Adrenal gland (tissue), 19 donors: ENCODE measurements at places on chromosomes 11 and 22. TPM values are rescaled to one million over a fixed set of nuclear protein-coding genes. Genes with fewer than 3 reads are reported as not detected.

- H3K27me3 ChIP-seq = no peaks in the 10 kb centered on the region
- no peak for DNase-seq
- peaks cover 4% of the 10 kb centered on the region for H3K4me1 ChIP-seq
- no peak overlapping the region for H3K27ac ChIP-seq
- no peaks in the 10 kb centered on the region for H3K36me3 ChIP-seq
- no peak overlapping the region for H3K4me3 ChIP-seq
These were observed 7.3 kb downstream of the C11orf97 start for GRCh38 chr11:94519478-94520084.

DNA sequence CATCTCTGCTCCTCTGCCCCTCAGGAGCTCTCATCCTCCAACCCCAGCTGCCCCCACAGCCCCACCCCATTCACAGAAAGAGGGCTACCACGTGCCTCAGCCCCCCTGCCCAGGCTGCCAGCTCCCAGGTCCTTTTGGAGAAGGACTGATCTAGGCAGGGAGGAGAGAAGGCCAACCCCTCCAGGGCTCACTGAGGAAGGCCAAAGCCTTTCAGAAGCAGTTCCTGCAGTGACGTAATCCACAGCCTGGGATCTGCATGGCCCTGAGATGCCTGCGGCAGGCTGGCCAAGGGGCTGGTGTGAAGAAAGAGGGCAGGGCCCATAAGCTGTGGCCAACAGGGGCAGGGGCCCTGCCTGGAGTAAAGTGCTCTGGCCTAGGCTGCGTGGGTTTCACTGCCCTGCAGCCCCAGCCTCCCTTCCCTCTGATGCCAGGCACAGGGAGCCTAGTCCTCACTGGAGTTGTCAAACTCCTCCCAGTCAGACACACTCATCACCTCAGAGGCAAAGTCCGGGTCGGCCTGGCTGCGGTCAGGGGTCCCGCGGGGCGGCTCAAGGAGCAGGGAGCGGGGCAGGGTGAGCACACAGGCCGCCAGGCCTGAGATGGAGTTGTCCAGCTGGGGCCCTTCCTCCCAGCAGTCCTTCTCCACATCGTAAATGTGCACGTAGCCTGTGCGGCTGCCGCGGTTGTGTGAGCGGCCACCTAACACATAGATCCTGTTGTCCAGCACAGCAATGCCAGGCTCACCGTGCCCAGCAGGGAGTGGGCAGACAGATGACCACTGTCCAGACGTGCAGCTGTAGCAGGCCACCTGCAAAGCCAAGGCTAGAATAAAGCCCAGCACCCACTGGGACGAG lies 4.2 kb upstream of the SCARF2 start:
- peaks cover 10% of the 10 kb centered on the region for H3K4me1 ChIP-seq
- H3K4me3 ChIP-seq = no peak overlapping the region
- peak; percentile 60 for DNase-seq
- H3K27me3 ChIP-seq = peaks cover 4% of the 10 kb centered on the region
- no peaks in the 10 kb centered on the region for H3K36me3 ChIP-seq

- H3K27me3 ChIP-seq = no peaks in the 10 kb centered on the region
- H3K36me3 ChIP-seq = no peaks in the 10 kb centered on the region
- no peak overlapping the region for H3K27ac ChIP-seq
- H3K4me1 ChIP-seq = no peaks in the 10 kb centered on the region
- DNase-seq = no peak
These were observed 13.2 kb upstream of the AIFM3 start for GRCh38 chr22:20953668-20954500.

- H3K4me3 ChIP-seq = no peak overlapping the region
- H3K27ac ChIP-seq = no peak overlapping the region
- no peaks in the 10 kb centered on the region for H3K4me1 ChIP-seq
- H3K36me3 ChIP-seq = peaks cover 41% of the 10 kb centered on the region
These were observed 5.2 kb upstream of the SUSD2 start for GRCh38 chr22:24176040-24176439.

- no peak overlapping the region for H3K27ac ChIP-seq
- H3K27me3 ChIP-seq = no peaks in the 10 kb centered on the region
- no peaks in the 10 kb centered on the region for H3K4me1 ChIP-seq
These were observed 425.7 kb downstream of the NTM start for GRCh38 chr11:131796089-131796488.

- DNase-seq = no peak
- no peaks in the 10 kb centered on the region for H3K36me3 ChIP-seq
- no peaks in the 10 kb centered on the region for H3K27me3 ChIP-seq
- no peaks in the 10 kb centered on the region for H3K4me1 ChIP-seq
These were observed 12.7 kb upstream of the POLD3 start for GRCh38 chr11:74579577-74580270.

Gene CD3E
- total RNA-seq = 3.1 TPM

- no peaks in the 10 kb centered on the region for H3K4me1 ChIP-seq
- H3K4me3 ChIP-seq = no peak overlapping the region
- H3K27me3 ChIP-seq = no peaks in the 10 kb centered on the region
- no peak for DNase-seq
- no peak overlapping the region for H3K27ac ChIP-seq
These were observed 135.1 kb upstream of the PITPNB start for GRCh38 chr22:28053896-28054818.

GRCh38 chr11:15327786-15328231 lies 213.1 kb downstream of the INSC start:
- H3K36me3 ChIP-seq = no peaks in the 10 kb centered on the region
- peak; percentile 38 for DNase-seq
- H3K4me1 ChIP-seq = no peaks in the 10 kb centered on the region
- no peaks in the 10 kb centered on the region for H3K27me3 ChIP-seq
- no peak overlapping the region for H3K4me3 ChIP-seq

DNA sequence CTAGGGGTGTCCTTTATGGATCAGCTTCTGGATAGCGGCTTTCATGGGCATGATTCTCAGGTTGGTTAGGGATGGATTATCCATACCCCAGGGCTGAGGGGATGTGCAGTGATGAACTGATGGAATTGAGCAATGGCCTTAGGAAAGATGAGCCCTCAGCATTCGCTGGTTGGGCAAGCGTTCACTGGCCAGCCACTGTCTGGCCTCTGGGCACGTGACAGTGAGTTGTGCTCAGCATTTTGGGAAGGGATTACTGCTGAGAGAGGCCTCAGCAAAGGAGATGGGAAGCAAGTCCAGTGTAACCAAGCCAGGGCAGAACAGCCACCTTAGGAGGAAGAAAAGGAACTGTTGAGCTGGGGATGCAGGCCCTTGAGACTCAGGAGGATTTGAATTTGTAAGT lies 17.4 kb downstream of the UBASH3B start:
- no peak overlapping the region for H3K27ac ChIP-seq
- no peak overlapping the region for H3K4me3 ChIP-seq
- no peaks in the 10 kb centered on the region for H3K27me3 ChIP-seq

Gene SPI1
- total RNA-seq = 57.9 TPM

DNA sequence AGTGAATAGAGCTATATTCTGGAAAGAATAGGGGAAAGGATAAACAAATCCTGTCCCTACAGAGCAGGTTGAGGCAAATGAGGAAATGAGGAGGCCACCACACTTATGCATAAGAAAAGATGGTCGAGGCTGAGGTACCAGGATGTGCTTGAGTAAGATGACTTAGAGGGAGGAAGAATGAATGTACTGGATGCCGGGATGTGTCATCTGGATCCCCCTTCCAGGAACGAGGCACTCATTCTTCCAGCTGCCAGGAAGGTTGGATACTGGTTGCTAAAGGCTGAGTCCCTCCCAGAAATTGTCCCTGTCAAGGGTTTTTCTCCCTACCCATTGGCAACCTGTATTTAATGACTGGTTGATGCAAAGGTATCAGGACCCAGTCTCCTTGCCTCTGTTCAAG lies 31.1 kb upstream of the SYT9 start:
- H3K27ac ChIP-seq = no peak overlapping the region
- no peaks in the 10 kb centered on the region for H3K36me3 ChIP-seq
- H3K27me3 ChIP-seq = peaks cover 7% of the 10 kb centered on the region
- no peak for DNase-seq
- no peaks in the 10 kb centered on the region for H3K4me1 ChIP-seq

GRCh38 chr11:65915101-65915820 lies 3.6 kb downstream of the C11orf68 start:
- H3K36me3 ChIP-seq = no peaks in the 10 kb centered on the region
- no peak overlapping the region for H3K4me3 ChIP-seq
- peak overlapping the region; percentile 95 for H3K27ac ChIP-seq
- no peaks in the 10 kb centered on the region for H3K27me3 ChIP-seq

- DNase-seq = no peak
- no peak overlapping the region for H3K27ac ChIP-seq
- no peaks in the 10 kb centered on the region for H3K36me3 ChIP-seq
- H3K27me3 ChIP-seq = no peaks in the 10 kb centered on the region
- H3K4me1 ChIP-seq = no peaks in the 10 kb centered on the region
These were observed 42.5 kb downstream of the CEP57 start for GRCh38 chr11:95832763-95833162.

DNA sequence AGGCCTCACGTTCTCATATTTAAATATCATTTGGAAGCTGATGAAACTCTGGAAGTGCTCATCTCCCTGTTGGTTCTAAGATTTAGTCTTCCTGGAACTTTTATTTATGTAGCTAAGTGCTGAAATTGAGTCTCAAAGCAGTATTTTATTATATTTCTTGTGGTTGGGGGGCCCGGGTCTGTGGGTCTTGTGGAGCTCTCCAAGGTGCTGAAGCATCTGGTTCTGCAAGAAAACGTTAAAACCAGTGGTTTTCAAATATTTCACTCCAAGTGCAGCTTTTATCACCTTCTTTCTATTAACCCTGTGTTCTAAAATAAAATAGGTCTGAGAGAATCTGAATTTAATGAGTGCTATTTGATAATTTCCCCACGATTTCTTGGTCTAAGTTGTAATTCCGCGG lies 1404.8 kb downstream of the TBC1D22A start:
- DNase-seq = no peak
- no peaks in the 10 kb centered on the region for H3K4me1 ChIP-seq
- no peak overlapping the region for H3K27ac ChIP-seq
- no peaks in the 10 kb centered on the region for H3K36me3 ChIP-seq
- no peak overlapping the region for H3K4me3 ChIP-seq
- H3K27me3 ChIP-seq = no peaks in the 10 kb centered on the region

GRCh38 chr22:49690454-49690853 lies 137.2 kb downstream of the BRD1 start:
- H3K27me3 ChIP-seq = peaks cover 32% of the 10 kb centered on the region
- H3K27ac ChIP-seq = no peak overlapping the region
- H3K4me3 ChIP-seq = no peak overlapping the region
- no peaks in the 10 kb centered on the region for H3K36me3 ChIP-seq
- DNase-seq = no peak
- no peaks in the 10 kb centered on the region for H3K4me1 ChIP-seq

DNA sequence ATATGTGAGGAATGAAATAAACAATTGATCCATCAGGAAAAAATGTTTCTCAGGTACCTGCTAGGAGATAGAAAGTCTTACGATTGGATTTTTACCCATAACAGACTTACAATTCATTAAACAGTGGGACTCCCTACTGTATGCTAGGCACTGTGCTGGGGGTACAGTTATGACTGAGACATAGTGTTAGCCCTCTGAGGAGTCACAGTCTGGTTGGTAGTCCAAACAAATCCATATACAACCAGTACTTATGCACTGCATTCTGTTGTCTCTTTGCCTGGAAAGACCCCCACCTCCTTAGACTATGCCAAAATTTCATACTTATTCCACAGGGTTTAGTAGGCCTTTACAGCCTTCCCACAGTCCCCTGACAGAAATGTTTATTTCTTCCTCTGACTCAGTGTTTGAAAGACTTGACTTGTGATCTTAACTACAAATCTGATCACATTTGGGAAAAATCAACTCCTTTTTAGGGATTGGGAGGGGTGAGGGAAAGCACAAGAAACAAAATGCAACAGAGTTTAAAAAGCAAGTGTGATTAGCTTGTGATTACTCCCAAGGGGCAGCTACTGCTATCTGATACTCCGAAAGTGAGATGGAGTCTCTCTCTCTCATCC lies 69.4 kb upstream of the HORMAD2 start:
- no peak overlapping the region for H3K4me3 ChIP-seq
- H3K27ac ChIP-seq = no peak overlapping the region
- no peaks in the 10 kb centered on the region for H3K36me3 ChIP-seq
- DNase-seq = no peak
- no peaks in the 10 kb centered on the region for H3K27me3 ChIP-seq
- H3K4me1 ChIP-seq = no peaks in the 10 kb centered on the region
